ENCODE measurements at places on chromosomes 5 and 9. TPM values are rescaled to one million over a fixed set of nuclear protein-coding genes. Genes with fewer than 3 reads are reported as not detected.
A peak's percentile ranks its signal among the peaks of the same experiment; 100 is the strongest.

DNA sequence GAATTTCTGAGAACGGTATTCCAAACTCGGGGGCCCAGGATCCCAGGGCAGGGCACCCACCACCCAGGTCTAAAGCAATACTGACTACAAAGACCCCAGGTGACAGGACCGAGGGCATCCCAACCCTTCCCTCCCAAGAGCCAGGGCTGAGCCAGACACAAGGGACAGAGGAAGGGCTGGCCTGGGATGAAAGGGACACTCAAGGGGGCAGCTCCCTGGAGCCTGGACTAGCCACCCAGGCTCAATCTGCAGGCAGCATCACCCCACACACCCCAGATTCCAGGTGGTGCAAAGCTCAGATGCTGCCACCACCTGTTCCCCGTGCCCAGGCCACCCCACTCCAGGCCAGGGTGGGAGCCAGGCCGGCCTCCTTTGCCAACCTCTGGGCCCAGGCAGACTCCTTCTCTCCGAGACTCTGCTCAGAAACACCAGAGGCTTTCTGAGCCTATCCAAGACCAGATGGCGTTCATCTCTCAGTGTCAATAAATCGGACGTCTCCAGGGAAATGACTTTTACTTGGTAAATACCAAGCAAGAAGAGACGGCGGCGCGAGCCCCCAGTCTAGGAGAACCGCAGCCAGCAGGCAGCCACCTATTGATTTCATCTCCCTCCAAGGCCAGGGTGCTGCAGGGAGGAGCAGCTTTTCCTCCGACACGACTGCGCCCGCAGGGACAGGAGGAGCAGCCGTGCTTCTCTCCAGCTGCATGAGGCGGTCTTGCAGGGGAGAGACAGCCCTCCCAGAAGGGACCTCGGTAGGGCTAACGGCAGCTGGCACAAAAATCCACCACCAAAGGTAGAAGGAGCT, 94.1 kb upstream of the ADAMTS2 start:
- no peak for DNase-seq

DNA sequence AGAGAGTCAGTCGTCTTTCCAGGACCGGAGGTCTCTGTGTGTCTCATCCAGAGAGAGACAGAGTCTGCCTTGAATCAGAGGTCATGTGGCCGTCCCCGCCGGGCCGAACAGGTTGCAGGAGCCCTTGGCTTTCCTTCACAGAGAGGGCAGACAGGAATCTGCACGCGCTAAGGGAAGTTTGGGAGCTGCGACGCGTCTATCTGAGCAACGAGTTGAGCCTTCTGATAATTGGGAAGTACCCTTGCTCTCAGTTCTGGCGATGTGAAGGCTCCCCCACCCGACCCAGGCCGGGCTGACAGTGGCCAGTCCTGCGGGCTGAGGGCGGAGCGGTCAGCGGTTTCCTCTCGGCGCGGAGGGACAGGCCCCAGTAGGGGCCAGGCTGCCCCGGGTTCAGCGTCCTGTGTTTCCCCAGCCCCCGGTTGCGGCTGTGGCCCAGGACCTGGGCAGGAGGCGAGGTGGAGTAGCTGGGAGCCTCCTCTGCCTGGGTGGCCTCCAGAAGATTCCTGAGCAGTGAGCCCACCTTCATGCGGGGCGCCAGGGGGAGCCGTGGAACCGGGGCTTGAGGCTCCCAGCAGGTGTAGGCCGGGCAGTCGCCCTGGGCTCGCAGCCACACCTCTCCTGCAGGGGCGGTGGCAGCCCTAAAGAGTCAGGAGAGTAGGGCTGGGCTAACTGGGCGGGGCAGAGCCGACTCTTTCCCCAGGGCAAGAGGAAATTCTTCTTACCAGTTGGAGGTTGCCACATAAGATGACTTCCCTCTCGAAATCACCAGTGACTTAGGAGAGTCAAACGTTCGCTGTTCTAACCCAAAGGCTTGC, 13.9 kb downstream of the NR2F1 start:
- DNase-seq: no peak

DNA sequence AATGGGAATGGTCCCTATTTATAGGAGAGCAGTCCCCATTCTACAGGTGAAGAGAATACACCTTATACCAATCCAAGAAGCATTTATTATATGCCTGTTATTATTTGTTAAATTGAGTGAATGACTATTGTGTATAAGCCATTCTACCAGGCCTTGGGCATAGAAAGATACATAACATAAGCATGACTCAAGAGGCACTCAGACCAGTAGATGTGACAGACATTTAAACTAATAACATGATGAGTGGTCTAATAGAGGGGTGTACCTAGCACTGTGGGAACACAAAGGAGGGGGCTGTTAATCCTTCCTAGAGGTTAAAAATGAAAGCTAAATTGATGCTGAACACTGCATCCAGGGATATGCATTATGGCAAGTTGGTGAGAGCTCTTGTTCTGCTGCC, 145.0 kb upstream of the TNC start:
- DNase-seq: no peak

DNA sequence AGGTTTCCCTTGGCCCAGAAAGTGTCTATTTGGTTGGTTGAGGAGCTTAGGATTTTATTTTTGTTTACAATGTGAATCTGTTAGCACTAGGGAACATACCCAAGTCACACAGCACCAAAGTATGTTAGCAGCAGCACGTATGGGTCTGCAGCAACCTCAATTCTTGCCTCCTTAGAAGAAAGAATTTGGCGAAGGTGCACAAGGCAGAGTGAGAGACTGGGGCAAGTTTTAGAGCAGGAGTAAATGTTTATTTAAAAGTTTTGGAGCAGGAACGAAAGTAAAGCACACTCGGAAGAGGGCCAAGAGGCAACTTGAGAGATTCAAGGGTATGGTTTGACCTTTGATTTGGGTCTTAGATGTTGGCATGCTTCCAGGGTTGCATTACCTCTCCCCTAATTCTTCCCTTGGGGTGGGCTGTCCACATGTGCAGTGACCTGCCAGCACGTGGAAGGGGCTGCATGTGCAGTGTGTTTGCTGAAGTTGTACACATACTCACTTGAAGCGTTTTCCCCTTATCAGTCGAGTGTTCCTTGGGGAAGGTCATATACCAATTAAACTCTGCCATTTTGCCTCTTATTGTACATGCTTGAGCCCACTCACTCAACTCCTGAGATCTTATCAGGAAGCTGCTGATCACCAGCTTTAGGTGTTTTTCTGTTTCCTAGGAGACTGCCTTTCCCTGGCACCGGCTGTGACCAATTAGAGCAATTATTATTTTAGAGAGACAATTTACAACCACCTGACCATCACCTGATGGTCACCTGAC, 64.9 kb upstream of the SHC3 start:
- DNase-seq: no peak

DNA sequence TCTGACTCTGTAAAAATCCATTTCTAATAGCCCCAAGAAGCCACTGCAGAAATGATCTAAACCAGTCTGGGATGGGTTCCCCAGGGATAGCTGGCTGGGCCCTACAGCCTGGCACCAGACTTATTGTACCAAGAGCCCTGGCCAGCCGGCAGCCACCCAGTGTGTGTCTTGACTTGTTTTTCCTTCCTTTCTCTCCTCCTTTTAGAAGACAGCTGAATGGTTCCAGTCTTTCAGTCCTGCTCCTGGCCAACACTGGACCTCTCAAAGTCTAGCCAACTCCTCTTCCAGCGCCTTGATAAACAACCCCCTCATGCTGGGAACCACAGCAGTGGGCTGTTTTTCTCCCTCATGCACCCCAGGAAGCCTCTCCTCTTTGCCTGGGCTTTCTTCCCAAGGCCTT, 34.1 kb downstream of the ATOX1 start:
- no peak for DNase-seq

GRCh38 chr9:2385746-2386145, 235.8 kb upstream of the VLDLR start:
- DNase-seq: no peak

DNA sequence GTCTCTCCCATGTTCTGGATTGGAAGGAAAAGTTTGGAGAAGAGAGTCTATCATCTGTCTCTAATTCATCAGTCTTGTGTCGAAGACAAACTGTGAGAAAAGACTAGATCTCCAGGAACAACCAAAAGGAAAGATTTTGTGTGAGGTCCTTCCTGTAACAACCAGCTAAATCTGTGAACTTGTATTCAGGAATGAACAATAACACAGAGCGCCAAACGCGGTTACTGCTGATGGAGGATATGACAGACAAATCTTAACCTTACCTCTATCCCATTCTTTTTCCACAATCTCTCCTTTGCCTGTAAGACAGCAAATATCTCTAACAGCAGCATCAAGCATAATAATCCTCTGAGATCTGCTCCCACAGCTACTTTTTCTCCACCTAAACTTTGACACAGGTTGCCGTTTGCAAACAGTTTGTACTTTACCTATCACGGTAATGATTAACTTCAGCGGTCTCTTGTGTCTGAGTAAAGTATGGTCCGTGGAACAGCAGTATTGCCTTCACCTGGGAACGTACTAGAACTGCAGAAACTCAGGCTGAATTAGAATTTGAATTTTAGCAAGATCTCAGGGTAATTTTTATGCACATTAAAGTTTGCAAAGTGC, 387.6 kb downstream of the ELAVL2 start:
- DNase-seq: no peak

DNA sequence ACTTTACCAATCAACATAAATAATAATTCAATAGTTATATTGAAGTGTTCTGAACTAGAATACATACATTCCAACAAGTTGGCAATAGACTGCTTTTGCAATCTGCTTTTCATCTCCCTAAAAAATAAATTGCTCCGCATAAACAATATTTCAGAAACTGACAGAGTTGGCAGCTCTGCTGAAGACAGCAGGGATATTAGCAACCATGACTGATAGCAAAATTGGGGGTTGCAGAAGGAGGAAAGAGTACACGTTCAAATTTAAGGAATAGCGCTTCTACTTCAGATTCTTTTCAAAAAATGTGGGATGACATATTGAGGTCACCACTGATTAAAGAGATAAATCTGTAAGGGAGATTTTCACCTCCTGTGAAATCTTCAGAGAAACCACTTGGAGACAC, 521.2 kb downstream of the DTWD2 start:
- DNase-seq: no peak

PRR7 gene
- polyA plus RNA-seq: 0.50 TPM

SLC45A2 gene
- 0.12 TPM for polyA plus RNA-seq

- peak; percentile 68 for DNase-seq
Observed at GRCh38 chr9:107488375-107489143, 1.0 kb downstream of the KLF4 start.

AGXT2 gene
- polyA plus RNA-seq: not detected

DNA sequence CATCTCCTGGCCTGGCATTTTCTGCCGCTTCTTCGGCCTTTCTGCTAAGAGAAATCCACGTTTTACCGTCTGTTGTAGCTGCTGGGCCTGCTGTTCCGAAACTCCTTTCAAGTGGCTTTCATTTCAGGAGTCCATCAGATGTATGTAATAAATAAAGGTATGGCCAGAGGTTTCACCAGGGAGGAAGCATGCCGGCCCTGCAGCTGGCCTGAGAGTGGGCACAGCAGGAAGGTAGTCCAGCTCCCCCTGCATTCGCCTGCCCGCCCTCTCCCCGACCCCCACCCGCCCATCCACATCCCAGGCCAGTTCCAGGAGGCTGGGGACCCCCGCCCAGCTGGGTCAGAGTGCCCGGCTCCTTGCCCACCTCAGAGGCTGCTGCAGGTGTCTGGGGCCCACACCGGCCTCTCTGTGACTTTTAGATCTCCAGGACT, 46.4 kb upstream of the EXOC3 start:
- no peak for DNase-seq

IRGM gene
- polyA plus RNA-seq: 0.28 TPM

GRCh38 chr5:949815-950560, 57.3 kb downstream of the TRIP13 start:
- DNase-seq: no peak

TMC1 gene
- not detected for polyA plus RNA-seq

MEIKIN gene
- polyA plus RNA-seq: not detected

HSD17B3 gene
- 0.31 TPM for polyA plus RNA-seq

DNA sequence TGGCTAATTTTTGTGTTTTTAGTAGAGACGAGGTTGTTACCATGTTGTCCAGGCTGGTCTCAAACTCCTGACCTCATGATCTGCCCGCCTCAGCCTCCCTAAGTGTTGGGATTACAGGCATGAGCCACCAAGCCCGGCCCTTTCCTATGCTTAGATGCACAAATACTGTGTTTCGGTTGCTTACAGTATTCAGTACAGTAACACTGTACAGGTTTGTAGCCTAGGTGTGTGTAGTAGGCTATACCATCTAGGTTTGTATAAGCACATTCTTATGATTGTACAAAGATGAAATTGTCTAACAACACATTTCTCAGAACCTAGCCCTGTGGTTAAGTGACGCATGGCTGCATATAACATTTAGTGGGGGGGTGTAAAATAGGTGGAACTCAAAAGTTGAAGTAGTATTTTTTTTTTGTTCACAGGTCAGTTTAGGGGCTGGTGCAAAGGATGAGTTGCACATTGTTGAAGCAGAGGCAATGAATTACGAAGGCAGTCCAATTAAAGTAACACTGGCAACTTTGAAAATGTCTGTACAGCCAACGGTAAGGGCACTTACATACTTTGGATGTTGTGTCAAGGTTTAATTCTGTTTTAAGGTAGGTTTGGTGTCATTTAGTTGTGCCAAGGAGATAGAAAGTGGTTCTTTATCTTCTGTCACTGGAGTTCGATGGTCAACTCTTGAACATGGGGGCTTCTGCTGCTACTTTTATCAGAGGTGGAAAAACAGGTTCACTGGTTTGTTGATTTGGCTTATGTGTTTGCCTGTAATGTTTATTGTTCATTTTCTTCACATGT, 3.4 kb downstream of the NPM1 start:
- no peak for DNase-seq

DNA sequence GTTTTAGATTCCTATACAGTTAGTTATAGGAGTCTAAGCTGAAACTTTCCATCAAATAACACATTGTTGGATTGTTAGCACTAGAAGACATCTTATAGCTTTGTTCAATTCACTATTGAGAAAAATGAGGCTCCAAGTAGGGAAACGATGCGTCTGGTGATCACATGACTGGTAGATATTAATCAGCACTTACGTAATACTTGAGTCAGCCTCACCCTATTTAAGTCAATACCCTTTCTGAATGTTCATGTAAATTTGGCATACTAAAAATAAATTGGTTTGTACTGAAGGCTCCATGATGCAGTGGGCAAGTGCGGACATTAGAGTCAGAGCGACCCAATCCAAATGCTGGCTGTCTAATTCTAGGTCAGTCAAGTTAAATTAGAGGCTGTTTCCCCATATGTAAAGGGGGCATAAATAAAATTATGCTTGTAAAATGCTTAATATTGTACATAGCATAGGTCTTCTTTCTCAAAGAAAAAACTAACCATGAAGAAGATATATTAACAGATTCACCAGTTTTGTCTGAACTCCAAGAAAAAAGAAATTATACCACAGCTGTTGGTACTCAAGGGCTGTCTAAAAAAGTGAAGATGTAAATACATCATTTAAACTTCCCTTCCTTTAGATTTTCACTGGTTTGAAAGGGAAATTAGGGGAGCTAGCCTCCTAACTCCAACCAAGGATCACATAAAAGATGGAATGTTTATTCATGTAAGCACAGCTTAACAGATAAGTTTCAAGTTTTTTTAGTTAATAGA, 406.6 kb upstream of the TLE4 start:
- DNase-seq: no peak

DNA sequence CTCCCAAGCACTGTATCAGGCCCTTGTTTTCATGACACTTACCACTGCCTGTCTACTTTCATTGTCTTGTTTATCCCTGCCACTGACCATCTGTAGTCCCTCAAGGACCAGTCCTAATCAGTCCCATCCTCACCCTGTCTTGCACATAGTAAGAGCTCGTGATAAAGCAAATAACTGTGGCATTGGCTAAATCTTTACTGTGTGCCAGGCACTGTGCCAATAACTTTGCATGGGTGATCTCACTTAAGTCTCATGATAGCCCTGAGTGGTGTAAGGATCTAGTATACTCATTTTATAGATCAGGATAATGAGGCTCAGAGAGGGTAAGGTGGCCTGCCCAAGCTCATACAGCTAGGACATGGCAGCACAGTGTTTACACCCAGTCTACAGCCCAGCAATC, 5.6 kb downstream of the CDX1 start:
- no peak for DNase-seq

Measured in muscle of arm (tissue), 14 donors.